Activated naive CD8-positive, alpha-beta T cell treated with anti-CD3 and anti-CD28 coated beads, Interleukin-2, amount 10 ng/mL, durations not matched to agents 7 days and 5 days (primary cell): ENCODE measurements at places on chromosomes 1 and 21. TPM values are rescaled to one million over a fixed set of nuclear protein-coding genes. Genes with fewer than 3 reads are reported as not detected.
A peak's percentile ranks its signal among the peaks of the same experiment; 100 is the strongest.

DNA sequence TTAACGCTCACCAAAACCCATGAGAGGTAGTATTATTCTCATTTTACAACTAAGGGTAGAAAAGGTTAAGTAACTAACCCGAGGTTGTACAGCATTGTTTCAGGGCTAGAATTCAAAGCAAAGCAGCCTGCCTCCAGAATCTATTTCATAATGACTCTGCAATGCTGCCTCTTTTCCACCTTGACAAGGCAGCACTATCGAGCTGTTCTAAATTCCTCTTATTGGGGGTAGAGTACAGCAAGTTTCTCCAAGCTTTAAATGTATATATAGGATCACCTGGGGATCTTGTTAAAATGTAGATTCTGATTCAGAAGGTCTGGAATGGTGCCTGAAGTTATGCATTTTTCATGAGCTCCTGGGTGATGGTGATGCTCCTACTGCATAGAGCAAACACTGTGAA lies 30.1 kb downstream of the WNT2B start:
- H3K27me3 ChIP-seq = no peaks in the 10 kb centered on the region
- H3K4me3 ChIP-seq = no peak overlapping the region
- peaks cover 5% of the 10 kb centered on the region for H3K36me3 ChIP-seq
- H3K4me1 ChIP-seq = peaks cover 5% of the 10 kb centered on the region
- no peak for DNase-seq
- H3K27ac ChIP-seq = no peak overlapping the region

DNA sequence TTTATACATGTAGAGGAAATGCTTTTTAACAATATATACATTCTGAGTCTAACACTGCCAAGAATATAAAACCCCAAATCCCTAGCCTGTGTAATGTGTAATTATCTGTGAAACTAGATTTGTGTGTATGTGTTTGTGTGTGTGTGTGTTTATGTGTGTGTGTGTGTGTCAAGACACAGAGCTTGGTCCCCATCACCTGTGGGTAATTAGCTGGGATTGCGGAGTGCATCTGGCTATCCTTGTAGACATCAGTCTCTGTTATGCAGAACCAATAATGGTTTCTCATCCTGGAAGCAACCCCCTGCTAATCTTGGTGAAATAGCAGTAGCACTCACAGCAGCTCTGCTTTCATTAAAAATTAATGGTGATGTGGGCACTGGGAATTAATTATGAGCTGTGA lies 26.3 kb upstream of the ST6GALNAC3 start:
- no peak for DNase-seq
- peaks cover 7% of the 10 kb centered on the region for H3K4me1 ChIP-seq
- H3K27ac ChIP-seq = no peak overlapping the region
- H3K4me3 ChIP-seq = no peak overlapping the region
- H3K36me3 ChIP-seq = peaks cover 2% of the 10 kb centered on the region
- peaks cover 8% of the 10 kb centered on the region for H3K27me3 ChIP-seq

ANKRD45 gene
- total RNA-seq = not detected

DNA sequence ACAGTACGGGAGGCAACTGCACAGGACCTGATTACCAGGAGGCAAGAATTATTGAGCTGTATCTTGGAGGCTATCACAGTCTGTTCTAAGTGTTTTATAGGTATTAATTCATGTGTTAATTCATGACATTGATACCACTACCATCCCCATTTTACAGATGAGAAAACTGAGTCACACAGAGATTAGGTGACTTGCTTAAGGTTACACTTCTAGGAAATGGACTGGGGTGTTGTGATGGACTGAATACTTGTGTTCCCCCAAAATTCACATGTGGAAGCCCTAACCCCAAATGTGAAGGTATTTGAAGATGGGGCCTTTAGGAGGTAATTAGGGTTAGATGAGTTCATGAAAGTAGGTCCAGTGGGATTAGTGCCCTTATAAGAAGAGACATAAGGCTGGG lies 10.1 kb upstream of the TRIM63 start:
- H3K36me3 ChIP-seq = no peaks in the 10 kb centered on the region
- H3K4me3 ChIP-seq = no peak overlapping the region
- DNase-seq = no peak
- H3K27me3 ChIP-seq = peaks cover 36% of the 10 kb centered on the region
- H3K27ac ChIP-seq = no peak overlapping the region

DNA sequence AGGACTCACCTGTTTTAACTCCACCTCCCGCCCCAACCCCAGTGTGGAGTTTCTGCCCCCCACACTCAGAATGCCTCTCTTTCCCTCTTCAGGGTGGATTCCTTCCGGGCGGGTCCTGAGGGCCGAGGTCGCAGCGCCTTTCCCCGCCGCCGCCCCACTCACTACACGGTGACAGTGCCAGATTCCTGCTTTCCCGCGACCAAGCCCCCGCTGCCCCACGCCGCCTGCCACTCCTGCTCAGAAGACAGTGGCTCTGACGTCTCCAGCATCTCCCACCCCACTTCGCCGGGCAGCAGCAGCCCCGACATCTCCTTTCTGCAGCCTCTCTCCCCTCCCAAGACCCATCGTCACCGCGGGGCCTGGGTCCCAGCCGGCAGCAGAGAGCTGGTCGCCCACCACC lies 16.7 kb downstream of the INAVA start:
- H3K27me3 ChIP-seq = peaks cover 29% of the 10 kb centered on the region
- no peak for DNase-seq
- peaks cover 5% of the 10 kb centered on the region for H3K4me1 ChIP-seq
- H3K36me3 ChIP-seq = no peaks in the 10 kb centered on the region
- H3K27ac ChIP-seq = no peak overlapping the region

DNA sequence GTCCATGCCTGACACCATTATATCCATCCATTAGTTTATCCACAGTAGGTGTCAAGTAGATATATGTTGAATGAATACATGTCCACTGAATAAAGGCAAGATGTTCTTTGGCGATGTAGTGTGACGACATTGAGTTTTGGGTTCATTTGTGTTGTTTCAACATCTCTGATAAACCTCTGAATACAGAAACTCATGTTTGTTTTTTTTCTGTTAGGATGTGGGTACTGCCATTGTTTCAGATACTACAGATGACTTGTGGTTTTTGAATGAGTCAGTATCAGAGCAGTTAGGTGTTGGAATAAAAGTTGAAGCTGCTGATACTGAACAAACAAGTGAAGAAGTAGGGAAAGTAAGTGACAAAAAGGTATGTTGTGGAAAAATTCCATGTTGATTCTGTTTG lies 28.1 kb downstream of the MDM4 start:
- H3K4me3 ChIP-seq = peak overlapping the region; percentile 72
- H3K36me3 ChIP-seq = peaks cover 76% of the 10 kb centered on the region
- H3K27ac ChIP-seq = peak overlapping the region; percentile 87
- no peak for DNase-seq
- H3K4me1 ChIP-seq = peaks cover 47% of the 10 kb centered on the region

DNA sequence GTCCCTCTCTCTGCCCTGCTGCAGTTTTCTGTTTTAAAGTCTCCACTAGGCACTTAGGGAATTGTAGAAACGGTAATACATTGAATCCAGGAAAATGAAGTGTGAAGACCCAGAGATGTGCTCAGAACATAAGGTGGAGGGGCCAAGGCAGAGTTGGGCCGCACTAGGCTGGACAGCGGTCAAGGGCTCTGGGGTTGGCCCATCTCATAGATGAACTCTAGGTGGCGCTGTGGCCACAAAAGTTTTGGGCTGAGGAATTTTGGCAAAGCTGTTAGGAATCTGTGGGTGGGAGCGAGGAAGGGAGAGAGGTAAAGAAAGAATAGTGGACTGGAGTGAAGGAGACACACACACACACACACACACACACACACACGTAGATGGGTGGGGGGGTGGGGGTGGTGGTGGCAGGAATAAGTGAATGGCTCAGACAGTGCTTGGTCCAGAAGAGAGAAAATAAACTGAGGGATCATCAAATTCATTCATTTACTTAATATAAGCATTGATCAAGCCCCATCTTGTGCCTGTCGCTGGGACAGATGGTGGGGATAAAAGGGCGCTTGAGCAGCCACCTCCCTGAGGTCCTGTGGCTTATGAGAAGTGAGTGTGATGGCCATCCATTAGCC lies 258.5 kb downstream of the TRABD2B start:
- H3K27ac ChIP-seq = no peak overlapping the region
- H3K27me3 ChIP-seq = peaks cover 31% of the 10 kb centered on the region
- no peaks in the 10 kb centered on the region for H3K36me3 ChIP-seq

SEMA4A gene
- total RNA-seq = 10.2 TPM

GRCh38 chr1:150080784-150081183 lies 13.2 kb downstream of the VPS45 start:
- no peak overlapping the region for H3K27ac ChIP-seq
- H3K36me3 ChIP-seq = peaks cover 46% of the 10 kb centered on the region

IGSF5 gene
- not detected for total RNA-seq

GRCh38 chr1:6209661-6210580 lies 4.0 kb downstream of the RNF207 start:
- peaks cover 8% of the 10 kb centered on the region for H3K4me1 ChIP-seq
- H3K27me3 ChIP-seq = peaks cover 36% of the 10 kb centered on the region
- no peak overlapping the region for H3K27ac ChIP-seq
- H3K36me3 ChIP-seq = no peaks in the 10 kb centered on the region

GRCh38 chr1:201559679-201560162 lies 20.8 kb downstream of the NAV1 start:
- H3K4me1 ChIP-seq = peaks cover 3% of the 10 kb centered on the region
- peak; percentile 76 for DNase-seq
- no peak overlapping the region for H3K27ac ChIP-seq
- peaks cover 9% of the 10 kb centered on the region for H3K27me3 ChIP-seq
- no peak overlapping the region for H3K4me3 ChIP-seq

HES4 gene
- total RNA-seq = 1.1 TPM

TRABD2B gene
- total RNA-seq = not detected

C1orf185 gene
- total RNA-seq = not detected

LCE3E gene
- not detected for total RNA-seq

DNA sequence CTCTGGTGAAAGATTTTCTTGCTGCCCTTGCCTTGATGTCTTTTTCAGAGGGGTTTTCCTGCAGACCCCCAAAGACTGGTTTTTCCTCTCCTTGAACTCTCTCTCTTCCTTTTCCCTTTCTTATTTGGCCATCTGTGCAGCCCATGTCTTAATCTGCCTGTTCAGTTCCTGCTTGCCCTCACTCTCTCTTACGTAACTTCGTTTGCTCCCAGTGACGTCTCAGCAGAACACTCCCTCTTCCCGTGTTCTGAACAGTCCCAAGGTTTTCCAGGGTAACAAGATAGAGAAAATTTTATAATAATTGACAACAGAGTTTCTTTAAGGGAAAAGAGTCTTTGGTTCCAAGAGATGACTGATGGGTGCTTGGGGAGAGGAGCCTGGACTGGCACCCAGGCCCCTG lies 109.1 kb upstream of the LMO4 start:
- no peak overlapping the region for H3K27ac ChIP-seq
- H3K4me3 ChIP-seq = no peak overlapping the region
- H3K4me1 ChIP-seq = no peaks in the 10 kb centered on the region
- peaks cover 5% of the 10 kb centered on the region for H3K27me3 ChIP-seq
- H3K36me3 ChIP-seq = no peaks in the 10 kb centered on the region

- H3K4me3 ChIP-seq = no peak overlapping the region
- DNase-seq = no peak
- H3K27ac ChIP-seq = no peak overlapping the region
- peaks cover 37% of the 10 kb centered on the region for H3K27me3 ChIP-seq
- H3K4me1 ChIP-seq = peaks cover 12% of the 10 kb centered on the region
Measured at GRCh38 chr1:168390271-168390670, 109.6 kb downstream of the TBX19 start.

DNA sequence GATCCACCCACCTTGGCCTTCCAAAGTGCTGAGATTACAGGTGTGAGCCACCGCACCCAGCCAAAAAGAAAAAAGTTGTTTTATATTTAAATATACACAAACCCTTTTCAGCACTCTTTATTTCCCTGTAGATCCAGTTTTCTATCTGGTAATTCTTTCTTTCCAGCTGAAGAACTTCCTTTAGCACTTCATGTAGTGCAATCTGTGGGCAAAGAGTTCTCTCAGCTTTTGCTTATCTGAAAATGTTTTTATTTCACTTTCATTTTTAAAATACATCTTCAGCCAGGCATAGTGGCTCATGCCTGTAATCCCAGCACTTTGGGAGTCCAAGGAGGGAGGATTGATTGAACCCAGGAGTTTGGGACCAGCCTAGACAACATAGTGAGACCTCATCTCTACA lies 28.5 kb upstream of the HYI start:
- H3K4me1 ChIP-seq = peaks cover 4% of the 10 kb centered on the region
- H3K27me3 ChIP-seq = peaks cover 22% of the 10 kb centered on the region
- peak overlapping the region; percentile 54 for H3K4me3 ChIP-seq
- no peak for DNase-seq

DNA sequence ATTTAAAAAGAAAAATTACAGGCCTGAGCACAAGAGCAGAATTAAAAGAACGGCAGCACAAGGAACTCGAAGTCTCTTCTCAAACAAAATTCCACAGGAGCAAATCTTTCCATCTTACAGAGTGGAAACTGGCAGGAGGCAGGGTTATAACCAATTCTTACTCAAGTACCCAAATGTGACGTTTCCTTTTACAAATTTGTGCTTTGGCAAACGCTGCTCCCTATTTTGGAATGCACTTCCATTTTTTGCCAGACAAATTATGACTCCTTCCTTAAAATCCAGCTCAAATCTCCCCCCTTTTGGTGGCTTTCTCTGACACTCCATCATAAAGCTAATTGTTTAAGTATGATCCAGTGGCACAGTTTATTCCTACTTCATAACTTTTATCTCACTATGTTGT lies 7.8 kb downstream of the ERI3 start:
- H3K27me3 ChIP-seq = no peaks in the 10 kb centered on the region
- H3K4me3 ChIP-seq = no peak overlapping the region
- H3K4me1 ChIP-seq = peaks cover 2% of the 10 kb centered on the region
- no peak for DNase-seq
- H3K36me3 ChIP-seq = no peaks in the 10 kb centered on the region
- H3K27ac ChIP-seq = no peak overlapping the region

GRCh38 chr1:206655471-206655882 lies 20.1 kb downstream of the DYRK3 start:
- H3K36me3 ChIP-seq = peaks cover 6% of the 10 kb centered on the region
- DNase-seq = no peak
- H3K4me1 ChIP-seq = peaks cover 9% of the 10 kb centered on the region
- no peak overlapping the region for H3K27ac ChIP-seq
- no peak overlapping the region for H3K4me3 ChIP-seq

DNA sequence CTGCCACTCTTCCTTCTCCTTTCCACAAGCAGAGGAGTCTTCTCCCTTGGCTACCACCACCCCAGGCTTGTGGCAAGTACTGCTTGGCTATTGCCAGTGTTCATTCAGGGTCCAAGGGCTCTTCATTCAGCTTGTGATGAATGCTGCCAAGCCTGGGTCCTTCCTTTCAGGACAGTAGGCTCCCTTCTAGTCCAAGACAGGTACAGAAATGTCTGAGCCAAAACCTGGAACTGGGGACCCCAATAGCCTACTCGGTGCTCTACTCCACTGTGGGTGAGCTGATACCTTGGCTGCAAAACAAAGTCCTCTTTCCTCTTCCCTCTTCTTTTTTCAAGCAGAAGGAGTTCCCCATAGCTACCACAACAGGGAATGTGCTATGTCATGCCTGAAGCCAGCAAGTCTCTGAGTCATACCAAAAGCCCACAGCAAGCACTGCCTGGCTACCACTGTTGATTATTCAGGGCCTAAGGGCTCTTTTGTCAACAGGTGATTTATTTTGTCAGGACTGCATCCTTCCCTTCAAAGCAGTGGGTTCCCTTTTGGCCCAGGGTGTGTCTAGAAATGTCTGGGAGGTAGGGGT lies 268.9 kb downstream of the HHAT start:
- no peak overlapping the region for H3K27ac ChIP-seq
- no peak overlapping the region for H3K4me3 ChIP-seq
- H3K27me3 ChIP-seq = peaks cover 4% of the 10 kb centered on the region
- peaks cover 2% of the 10 kb centered on the region for H3K4me1 ChIP-seq
- DNase-seq = no peak
